ENCODE measurements at places on chromosomes 16 and 17. TPM values are rescaled to one million over a fixed set of nuclear protein-coding genes. Genes with fewer than 3 reads are reported as not detected.

DNA sequence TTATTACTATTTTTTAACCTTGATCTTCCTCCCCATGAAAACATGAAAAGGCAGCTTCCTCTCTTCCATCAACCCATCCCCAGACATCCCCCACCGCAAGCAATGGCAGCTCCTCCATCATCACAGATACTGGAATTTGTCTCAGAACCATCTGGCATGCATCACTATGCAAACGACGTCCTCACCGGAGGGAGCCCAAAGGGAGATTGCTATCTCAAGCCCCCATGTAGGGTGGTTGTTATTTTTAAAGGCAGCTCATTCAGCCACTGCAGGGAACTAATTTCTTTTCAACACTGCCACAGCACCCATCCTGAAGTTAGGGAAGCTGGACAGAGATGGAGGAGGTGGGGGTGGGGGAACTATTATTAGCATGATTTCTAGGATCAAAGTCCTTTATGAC is 222.5 kb downstream of the FOXL1 start:
- DNase-seq: no peak

The PIPOX gene
- 1.3 TPM for total RNA-seq

The HSF4 gene
- total RNA-seq: 4.1 TPM

The GCGR gene
- 0.05 TPM for total RNA-seq

DNA sequence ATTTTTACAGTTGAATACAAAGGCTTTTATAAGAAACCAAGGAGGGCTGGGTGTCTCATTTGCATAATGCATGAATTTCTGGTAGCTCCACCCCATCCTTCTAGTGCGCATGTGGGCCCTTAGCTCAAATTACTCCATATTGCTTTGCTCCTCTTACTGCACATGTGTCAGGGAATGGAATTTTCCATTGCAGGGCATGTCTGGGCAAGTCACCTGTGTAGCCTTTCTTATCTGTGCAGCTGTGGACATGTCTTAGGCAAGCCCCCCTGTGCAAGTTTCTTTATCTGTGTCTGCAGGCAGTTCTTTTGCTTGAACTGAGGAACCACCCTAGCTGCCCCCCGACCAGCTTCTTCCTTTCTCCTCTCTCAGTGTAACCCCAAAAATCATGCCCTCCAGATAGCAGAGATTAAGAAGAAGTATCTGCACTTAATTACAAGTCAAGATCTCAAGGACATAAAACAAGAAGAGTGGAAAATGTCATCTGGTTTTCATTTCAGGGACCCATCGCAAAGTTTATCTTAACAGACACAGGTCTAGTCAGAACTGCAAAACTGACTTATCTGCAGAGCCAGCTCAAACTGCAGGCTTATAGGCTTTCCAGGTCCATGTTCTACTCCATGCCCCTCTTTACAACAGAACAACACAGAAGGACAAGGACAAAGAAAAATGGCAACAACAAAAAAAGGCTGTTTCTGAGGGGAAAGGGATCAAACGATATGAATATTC is 137.9 kb upstream of the HS3ST4 start:
- DNase-seq: no peak

The APRT gene
- total RNA-seq: 198 TPM

The OTOA gene
- 0.28 TPM for total RNA-seq

- no peak for DNase-seq
Measured at GRCh38 chr17:10022416-10022815, 117.3 kb upstream of the RCVRN start.

DNA sequence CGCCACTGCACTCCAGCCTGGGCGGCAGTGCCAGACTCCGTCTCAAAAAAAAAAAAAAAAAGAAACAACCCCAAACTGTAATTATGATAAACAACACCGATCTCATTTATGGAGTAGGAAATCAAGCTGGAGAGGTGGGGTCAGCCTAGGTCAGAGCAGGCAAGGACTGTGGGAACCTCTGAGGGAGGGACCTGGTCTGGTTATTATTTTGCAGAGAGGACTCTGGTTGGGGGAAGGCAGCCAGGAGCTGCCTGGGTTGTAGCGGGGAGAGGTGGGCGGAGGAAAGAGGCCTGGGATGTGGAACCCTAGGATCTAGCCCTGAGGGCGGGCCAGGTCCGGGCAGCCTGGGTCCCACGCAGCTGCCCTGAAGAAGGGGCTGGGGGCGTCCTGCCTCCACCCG is 10.9 kb upstream of the HS3ST6 start:
- no peak for DNase-seq

DNA sequence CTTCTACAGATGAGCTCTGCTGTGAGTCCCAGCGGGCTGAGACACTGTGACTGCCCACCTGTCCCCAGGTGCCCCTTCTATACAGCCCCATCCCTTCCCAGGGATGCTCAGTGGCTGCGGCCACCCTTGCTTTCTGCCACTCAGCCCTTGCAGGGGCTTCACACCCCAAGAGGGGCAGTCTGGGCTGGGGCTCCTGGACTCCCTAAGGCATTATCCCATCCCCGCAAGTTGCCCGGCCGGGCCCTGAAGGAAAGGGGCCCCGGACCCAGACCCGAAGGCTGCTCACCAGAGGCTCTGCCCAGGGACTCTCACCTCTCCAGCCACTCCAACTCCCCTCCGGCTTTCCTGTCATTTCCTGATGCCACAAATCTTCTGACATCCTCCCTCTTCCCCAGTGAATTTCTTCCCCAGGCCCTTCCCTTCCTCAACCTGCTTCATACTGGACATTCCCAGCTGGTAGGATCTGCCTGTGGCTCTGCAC is 88.5 kb upstream of the TOB1 start:
- no peak for DNase-seq

The SLC22A31 gene
- total RNA-seq: 0.33 TPM

The MED31 gene
- 19.7 TPM for total RNA-seq

The GAN gene
- 2.5 TPM for total RNA-seq

DNA sequence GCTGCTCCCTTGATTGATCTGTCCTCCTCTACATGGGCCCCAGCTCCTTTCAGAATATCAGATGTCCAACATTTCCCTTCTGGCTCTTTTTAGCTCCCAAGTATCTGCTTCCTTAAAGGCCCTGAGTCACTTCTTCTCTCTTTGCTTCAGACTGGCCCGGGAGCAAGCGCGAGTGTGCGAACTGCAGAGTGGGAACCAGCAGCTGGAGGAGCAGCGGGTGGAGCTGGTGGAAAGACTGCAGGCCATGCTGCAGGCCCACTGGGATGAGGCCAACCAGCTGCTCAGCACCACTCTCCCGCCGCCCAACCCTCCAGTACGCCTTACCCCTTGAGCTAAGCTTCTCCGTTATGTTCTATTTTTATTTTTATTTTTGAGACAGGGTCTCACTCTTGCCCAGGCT is 12.3 kb downstream of the CNTROB start:
- DNase-seq: no peak

The DNAJA2 gene
- 65.1 TPM for total RNA-seq

The FNDC8 gene
- not detected for total RNA-seq

GRCh38 chr16:76241755-76242154 is 35.4 kb upstream of the CNTNAP4 start:
- DNase-seq: no peak

DNA sequence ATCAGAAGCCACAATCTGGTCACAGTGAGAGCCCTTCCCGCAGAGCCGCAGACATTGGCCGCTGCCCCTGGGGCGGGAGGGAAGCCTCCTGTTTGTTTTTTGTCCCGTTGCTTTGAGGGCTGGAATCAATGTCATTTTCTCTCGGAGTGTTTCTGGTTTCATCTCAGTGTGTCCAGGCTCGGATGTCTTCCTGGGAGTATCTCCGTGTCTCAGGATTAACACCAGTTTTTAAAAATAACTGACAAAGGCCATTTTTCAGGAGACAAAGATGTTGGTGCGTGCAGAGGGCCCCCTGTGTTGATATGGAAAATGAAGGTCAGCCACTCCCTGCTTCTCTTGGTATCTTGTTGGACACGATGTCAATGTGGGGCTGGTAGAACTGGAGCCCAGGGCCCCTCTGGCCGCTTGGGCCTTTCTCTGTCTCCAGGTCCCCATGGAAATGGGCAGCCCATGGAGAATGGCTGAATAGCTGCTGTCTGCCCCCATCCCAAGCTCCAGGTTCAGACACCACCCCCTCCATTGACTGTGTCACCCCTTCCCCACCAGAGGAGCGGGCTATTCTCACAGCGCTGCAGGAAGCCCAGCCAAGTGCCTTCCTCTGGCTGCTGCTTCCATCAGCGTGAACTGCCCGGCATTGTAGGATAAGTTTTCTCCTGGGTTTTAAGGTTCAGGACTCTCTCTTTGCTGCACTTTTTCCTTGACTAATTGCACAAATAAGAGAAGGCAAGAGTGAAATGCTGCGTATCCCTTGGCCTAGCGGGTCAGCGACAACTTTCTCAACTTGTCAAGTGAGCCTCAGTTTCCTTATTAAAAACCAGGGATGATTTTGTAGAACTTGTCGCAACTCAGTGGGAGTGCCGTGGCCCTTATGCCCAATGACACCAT is 72.2 kb upstream of the METTL9 start:
- no peak for DNase-seq

- no peak for DNase-seq
Measured at GRCh38 chr16:82094942-82095540, 60.0 kb downstream of the HSD17B2 start.

The EVPLL gene
- 4.3 TPM for total RNA-seq

The KRT25 gene
- 0.19 TPM for total RNA-seq

The KRT12 gene
- 0.52 TPM for total RNA-seq

GRCh38 chr17:53409588-53409987 is 413.1 kb upstream of the KIF2B start:
- no peak for DNase-seq

The UNKL gene
- total RNA-seq: 10.5 TPM

The MPG gene
- 45.1 TPM for total RNA-seq

DNA sequence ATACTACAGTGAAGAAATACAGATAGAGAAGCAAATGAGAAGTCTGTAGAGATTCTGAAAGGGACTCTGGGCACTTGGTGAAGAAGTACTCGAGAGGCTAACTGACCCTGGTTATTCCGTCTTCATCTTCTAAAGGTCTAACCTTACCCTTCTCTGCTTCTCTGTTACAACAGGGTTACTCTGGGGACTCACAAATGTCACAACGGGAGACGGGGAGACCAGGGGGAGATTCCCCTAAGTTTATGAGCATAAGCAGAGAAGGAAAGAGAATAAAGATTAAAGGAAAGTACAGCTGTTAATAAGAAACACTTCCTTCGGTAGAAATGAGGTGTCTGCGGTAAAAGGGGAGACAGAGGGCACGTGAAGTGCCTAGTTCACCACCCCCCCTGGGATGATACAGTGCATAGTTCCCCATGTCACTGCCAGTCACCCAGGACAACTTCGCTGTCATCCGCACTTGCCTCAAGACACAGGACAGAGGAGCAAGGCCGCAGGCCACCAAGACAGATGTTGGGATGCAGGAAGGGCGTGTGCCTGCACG is 75.2 kb upstream of the TRAP1 start:
- no peak for DNase-seq

GRCh38 chr17:35578197-35578928 is at the start of gene PEX12:
TSS of gene PEX12 (minus strand) at chr17:35578571. CDS start at chr17:35578021, 550 bp downstream.
- peak; percentile 76 for DNase-seq

DNA sequence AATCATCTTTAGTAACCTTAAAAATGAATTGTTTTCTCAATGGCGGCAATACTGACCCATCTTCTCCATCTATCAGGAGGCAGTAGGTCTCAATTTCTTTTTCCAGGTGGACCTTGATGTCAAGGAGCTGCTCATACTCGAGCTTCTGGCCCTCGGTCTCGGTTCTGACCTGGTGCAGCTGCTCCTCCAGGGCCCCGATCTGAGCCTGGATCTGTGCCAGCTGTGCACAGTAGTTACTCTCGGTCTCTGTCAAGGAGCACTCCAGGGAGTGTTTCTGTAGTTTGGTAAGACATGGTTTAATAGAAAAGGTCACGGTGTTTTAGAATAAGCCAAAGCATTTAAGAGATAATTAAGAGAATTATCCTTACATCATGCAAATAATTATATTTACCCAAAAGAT is 4.9 kb downstream of the KRT27 start:
- DNase-seq: no peak

- DNase-seq: no peak
Measured at GRCh38 chr16:3170440-3171180, 17.4 kb upstream of the OR1F1 start.

- DNase-seq: no peak
Measured at GRCh38 chr16:66278604-66279262, 87.8 kb upstream of the CDH5 start.

DNA sequence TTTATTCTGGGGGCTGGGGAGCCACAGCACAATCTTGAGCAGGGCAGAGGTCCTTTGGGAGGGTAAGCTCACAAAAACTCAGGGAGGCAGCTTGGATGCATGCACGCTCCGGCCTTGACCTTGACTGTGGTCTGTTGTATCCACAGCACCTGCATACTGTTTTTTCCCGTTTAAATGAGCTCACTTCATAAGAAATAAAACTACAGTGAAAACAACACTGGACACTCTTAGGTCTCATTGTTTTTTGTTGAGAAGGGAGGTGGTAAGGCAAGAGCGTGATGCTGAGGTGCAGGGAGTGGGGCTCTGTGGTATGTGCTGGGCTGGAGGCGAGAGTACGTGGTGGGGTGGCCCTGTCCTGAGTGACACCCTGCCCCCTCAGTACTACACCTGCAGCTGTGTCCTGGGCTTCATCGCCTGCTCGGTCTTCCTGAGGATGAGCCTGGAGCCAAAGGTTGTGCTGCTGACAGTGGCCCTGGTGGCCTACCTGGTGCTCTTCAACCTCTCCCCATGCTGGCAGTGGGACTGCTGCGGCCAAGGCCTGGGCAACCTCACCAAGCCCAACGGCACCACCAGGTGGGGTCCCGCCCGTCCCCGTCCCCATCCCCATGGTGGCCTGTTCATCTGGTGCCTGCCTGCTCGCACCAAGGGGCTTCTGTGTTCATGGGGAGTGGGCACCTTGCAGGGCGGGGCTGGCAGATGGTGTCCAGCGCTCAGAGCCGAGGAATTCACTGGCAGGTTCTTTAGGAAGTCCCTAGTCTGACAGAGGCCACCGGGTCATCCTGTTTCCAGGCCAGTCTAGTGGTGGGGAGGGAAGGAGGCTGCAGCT is 44.2 kb downstream of the ADCY7 start:
- DNase-seq: no peak

The ABCC3 gene
- total RNA-seq: 1.8 TPM

The CES1 gene
- 2.1 TPM for total RNA-seq

DNA sequence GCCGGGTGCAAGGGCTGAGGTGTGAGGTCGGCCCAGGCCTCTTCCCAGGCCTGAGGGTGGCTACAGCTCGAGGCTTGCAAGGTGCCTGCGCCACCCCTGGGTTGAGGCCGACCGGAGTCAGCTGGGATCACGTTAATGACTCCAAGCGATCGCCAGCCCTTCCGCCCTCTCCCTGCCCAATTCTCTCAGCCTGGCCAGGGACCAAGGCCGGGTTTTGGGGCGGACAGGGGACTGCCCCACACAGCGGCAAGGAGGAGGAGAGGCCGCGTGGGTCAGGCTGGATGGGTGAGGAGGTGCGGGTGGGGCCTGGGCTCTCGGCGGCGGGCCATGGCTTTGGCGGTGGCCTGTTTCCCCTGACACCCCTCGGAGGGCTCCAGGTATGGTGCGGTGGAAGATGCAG is 3.2 kb upstream of the WDR24 start:
- no peak for DNase-seq

The SCNN1B gene
- 0.28 TPM for total RNA-seq

GRCh38 chr17:48814504-48814903 is 2.5 kb downstream of the TTLL6 start:
- no peak for DNase-seq

The TMEM114 gene
- 0.14 TPM for total RNA-seq

DNA sequence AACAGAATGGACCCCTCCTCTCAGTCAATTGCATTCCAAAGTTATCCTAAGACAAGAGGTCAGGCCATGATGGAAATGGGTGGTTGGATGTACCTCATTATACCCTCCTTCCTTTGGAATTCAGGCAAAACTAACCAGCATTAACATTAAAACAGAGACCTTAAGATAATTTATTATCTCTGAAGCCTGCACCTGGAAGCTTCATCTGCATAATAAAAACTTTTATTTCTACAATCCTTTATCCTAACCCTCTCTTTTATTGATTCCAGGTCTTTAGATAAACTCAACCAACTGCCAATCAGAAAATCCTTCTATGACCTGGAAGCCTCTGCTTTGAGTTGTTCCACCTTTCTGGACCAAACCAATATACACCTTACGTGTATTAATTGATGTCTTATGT is 49.0 kb downstream of the ACSM1 start:
- no peak for DNase-seq
